Dermis lymphatic vessel endothelial cell (primary cell): ENCODE measurements at places on chromosomes 11 and 22. TPM values are rescaled to one million over a fixed set of nuclear protein-coding genes. Genes with fewer than 3 reads are reported as not detected.

The PANX3 gene
- total RNA-seq, result not detected in 2 replicates

The APOL4 gene
- 2.7 and 7.0 TPM in 2 replicates for total RNA-seq

The YPEL1 gene
- total RNA-seq, result 4.0 TPM in 2 replicates

The NPAS4 gene
- not detected in 2 replicates for total RNA-seq

The THY1 gene
- total RNA-seq, result 1.5 and 3.7 TPM in 2 replicates

The OSM gene
- not detected in 2 replicates for total RNA-seq
